GM12891 (cell line): ENCODE measurements at places on chromosomes 5 and 9.

DNA sequence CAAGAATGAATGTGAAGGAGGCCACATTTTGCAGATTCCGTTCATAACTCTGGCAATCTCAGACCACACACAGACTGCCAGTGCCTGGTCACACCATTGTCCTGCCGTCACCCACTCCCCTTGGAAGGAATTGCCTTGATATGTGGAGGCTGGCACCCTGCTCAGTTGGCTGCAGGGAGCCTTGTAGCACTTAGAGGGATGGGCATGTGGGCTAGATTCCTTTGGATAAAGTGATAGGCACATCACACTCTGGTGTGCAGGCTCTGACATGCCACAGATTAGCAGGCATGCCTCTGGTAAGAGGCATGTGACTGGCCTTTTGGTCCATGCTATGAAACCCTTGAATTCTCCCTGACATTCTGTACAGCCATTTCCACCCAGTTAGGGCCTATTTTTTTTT lies 254.6 kb upstream of the PIK3R1 start:
- DNase-seq = no peak

DNA sequence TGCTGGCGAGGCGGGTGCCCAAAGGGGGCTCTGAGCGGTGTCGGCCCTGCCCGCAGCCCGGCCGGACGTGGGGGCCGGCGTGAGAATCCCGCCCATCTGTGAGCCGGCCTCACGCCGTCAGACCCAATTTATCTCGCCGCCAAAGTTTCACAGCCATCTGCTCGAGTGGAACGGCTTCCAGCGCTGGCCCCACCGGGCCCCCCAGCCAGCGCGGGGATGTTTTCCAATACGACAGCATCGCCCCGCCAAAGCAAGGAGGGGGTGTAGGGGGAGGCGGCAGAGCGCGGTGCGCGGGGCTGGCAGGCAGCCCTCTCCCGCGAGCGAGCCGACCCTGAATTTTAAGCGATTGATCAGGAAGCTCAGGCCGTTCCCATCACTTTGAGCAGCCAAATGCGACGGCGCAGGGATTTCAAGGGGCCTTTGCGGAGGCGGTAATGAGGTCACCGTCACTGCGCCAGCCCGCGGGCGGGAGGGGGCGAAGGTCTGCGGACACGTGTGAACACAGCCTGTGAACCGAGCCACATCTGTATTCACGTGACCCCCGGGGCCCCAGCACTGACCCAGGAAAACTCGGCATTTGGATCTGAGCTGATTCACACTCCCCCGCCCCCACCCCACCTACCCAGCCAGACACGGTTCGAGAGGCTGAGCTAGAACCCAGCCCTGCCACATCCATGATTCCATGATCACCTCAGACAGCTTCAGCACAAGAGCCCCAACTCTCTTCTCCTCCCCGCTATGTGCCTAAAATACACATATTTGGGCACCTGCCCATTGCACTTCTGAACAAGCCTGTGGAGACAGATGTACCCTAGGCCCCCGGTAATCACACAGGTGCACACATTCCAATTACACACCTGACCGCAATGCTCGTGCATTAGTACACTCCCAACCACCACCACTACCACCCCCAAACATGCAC lies 47.8 kb upstream of the PSD2 start:
- DNase-seq = no peak

DNA sequence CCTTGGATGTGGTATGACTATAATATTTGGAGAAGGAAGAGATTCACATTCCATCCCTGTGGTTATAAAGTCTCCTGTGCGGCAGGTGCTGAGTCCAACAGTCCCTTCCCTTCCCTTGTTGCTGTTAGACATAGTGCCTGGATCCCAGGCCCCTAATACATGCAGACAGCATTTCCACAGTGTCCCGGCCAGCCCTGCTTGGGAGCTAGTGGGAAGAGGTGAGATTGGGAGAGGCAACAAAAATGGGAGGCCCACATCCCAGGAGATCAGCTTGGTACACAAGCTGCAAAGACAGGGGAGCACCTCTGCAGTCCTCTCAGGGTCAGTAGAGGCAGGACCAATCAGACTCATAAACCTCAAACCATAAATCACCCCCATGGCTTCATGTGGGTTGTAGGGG lies 3.3 kb upstream of the NEURL1B start:
- no peak for DNase-seq

- DNase-seq = no peak
Measured at GRCh38 chr9:22044583-22044982, 35.5 kb upstream of the CDKN2B start.

GRCh38 chr9:131178382-131178781 lies 53.0 kb downstream of the NUP214 start:
- DNase-seq = peak; percentile 44

DNA sequence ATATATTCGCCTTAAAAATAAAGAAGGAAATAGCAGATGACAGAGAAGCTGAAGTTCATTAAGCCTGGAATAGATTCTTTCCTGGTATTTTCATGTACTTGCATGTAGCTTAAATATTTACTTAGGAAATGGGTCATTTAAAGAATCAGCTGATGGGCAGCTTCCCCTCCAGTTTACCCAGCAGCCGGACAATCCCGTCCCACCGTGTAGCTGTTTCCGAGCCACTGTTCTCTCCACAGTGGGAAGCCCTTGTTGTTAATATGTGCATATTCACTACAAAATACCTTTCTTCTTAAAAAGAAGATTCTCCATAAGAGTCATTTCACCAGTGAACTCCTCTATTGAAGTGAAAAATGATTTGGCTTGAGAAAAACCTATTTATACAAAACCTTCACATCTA lies 187.0 kb downstream of the FANCC start:
- no peak for DNase-seq

DNA sequence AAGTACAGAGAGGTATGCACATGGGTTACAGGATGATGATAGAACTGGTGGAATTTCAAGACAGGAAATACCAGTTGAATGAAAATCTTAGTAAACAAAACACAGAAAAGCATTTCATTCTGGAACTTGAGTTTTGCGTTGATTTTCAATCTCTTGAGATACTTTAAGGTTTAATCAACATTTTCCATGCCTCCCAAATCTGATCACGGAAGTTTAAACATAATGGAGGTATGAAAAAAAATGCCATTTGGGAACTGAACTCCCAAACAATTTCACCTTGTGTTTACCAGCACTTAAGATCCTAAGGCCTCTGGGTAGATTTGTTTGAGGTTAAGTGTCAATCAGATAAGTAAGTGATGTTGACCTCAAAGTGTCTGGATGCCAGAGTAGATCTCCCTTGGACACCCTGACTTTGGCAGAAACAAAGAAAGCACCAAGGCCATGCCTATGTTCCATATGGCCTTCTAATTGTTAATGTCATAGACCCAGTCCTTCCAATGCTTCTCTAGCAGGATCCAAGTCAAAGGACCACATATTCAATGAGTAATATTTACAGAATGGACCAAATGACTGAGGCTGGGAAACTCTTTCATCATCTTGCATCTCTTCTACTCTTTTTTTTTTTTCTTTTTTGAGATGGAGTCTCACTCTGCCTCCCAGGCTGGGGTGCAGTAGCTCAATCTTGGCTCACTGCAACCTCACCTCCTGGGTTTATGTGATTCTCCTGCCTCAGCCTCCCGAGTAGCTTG lies 216.9 kb downstream of the ARRDC3 start:
- DNase-seq = no peak

- DNase-seq = no peak
Measured at GRCh38 chr5:114223866-114224265, 138.0 kb upstream of the KCNN2 start.

DNA sequence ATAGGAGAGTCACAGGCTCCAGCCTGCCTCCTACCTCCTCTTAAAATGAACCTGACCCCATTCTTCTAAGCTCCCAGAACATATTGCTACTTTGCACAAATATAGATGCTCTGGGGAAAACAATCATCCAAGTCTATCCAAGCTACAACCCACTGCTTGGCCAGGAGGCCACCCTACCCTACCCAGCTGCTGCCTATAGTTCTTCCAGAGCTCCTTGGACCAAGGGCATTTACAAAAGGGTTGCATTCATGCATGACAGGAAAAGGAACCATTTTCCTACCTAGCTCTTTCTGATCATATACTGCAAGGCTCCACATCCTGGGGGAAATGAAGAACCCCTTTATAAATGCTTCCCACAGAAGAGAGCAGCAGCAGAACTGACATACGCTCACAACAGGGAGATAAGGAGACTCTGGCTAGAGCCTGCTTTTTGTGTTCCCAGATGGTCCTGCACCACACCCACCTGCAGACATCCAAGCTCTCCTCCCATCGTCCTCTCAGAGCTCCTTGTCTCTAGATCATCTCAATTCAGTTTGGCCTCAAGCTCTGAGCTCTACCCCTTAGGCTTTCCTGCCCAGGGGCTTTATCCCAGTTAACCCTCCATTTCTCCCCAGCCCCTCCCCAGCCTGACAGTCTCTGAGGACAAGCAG lies 185.5 kb downstream of the SPOCK1 start:
- DNase-seq = no peak
